NCI-H524 treated with DMSO at 0.1 percent for 48 hours (cell line): ENCODE measurements at places on chromosomes 1 and 21.

DNA sequence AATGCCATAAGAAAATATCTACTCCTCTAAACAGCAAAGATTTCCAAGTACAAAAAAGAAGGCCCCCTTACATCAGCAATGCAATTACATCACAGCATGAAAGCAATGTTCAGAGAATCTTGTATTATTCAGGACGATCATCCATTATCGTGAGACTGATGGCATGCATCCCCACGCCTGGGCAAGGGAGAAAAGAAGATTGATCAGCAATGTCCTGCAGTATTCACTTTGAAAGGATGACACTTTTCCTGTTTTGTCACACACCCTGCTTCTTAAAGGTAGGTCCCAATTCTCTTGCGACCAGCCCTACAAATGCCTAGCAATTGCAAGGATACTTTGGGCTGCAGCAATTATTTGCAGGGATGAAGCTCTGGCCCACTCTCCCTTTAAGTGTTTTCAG lies 108.7 kb downstream of the TOMM20 start:
- no peak for DNase-seq

GRCh38 chr1:20347699-20348098 lies 57.0 kb downstream of the VWA5B1 start:
- no peak for DNase-seq

DNA sequence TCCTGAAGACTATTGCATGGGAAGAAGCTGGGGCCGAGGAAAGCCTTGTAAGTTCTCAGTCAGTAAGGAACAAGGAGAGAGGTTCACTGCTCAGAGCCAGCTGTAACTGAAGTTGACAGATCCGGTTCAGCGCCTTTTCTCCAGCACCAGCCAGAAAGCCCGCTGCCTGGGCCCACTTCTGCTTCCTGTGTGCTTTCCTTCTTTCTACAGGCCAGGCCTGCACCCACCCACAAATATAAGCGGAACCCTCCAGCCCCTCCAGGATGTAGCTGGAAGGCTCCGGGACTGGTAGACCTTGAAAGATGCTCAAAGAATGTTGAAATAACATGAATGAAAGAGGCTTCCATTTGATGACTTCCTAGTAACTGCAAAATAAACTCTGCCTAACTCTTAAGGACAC lies 38.8 kb downstream of the PARP1 start:
- DNase-seq, result no peak

DNA sequence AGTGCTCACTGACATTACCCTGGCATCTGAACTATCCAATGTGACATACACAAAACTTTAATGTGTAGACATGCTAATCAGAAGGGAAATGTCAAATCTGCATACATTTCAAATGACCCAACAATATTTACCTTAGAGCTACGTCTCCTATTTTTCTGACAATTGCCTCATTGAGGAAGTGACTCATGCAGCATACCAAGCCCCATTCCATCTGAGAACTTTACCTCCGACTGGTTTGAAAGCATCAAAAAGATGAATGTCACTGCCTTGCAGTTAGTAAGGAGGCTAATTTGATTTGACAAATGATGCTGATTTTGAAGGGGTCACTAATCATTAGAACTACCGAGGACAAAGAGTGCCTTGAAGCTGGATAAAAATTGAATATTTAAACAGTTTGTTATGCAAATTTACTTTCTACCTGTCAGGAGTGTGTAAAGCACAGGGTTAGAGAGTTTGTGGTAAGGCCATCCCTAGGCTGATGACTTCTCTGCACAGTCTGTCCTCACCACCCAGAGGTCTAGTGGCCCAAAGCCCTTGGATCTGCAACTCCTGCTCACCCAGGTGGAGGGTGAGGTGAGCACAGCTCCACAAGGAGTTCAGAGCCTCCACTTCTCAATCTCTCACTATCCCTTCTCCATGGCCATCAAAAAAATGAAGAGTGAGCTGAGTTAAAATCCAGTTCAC lies 500.3 kb upstream of the C1orf87 start:
- no peak for DNase-seq

- DNase-seq, result no peak
Observed at GRCh38 chr1:66119148-66119547, 326.5 kb downstream of the PDE4B start.

- no peak for DNase-seq
Observed at GRCh38 chr1:1157914-1158710, 15.6 kb upstream of the TTLL10 start.

DNA sequence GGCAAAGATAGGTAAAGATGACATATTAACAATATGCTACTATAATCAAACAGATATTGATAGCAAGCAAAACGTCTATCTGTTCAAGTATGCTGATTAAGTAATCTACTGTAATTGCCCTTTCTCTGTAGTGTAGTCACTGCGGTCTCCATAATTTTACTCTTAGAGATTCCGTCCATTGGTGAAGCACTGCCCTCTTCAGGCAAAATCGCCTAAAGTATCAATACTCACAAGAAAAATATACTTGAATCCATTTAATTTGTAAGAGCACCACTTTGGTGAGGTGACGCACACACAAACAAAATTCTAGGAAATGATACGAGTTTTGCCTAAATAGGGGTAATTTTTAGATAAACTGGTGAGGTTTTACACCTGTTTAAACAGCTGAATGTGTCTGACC lies 434.6 kb upstream of the CHRM3 start:
- DNase-seq, result no peak

GRCh38 chr1:28936528-28936927 lies 22.2 kb downstream of the EPB41 start:
- no peak for DNase-seq

DNA sequence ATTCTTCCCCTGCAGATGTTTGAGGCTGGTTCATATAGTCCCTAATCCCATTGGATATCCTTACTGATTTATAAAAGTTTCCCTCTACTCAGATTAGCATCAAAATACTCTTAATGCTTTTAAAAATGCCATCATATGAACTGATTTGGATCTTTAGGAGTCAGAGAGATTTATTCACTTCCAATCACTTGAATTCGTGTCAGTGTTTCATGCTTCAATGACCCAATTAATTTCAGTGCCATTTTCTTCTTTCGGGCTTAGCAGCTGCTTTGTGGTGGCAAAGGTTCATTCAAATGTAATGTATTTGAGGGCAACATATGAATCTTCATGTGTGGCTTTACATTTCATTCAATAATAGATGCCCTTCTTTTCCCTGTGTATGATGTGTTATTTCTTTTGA lies 2.2 kb upstream of the TSEN15 start:
- DNase-seq, result no peak

- no peak for DNase-seq
Observed at GRCh38 chr21:34642211-34643075, 26.4 kb upstream of the CLIC6 start.

DNA sequence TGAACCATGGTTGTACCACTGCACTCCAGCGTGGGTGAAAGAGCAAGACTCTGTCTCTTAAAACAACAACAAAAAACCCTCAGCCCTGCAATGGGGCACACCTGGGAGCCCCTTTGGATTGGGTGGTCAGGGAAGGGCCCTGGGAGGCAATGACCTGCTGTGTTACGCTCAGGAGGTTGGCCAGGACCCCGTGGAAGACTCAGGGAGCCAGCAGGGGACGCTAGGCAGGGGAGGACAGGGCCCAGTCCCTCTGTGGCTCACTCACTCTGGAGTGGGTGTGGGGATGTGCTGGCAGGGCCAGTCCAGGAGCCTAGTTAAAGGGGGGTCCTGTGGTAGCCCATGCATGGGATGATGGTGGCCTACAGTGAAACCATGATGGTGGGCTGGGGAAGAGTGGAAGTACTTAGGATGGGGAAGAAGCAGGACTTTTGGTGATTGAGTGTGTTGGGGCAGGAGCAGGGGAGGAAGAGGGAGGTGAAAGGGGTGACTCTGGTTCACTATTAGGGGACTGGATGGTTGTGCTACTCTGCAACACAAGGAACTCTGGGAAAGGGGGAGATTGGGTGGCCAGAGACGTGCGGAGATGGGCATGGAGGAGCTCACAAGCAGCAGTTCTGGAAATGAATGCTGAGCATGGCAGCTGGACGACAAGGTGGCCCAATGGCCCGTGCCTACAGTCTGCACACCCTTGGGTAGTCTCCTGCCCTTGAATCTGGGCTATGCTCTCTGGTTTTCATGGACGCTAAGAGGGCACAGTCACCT lies 56.3 kb upstream of the FAM20B start:
- DNase-seq, result no peak

DNA sequence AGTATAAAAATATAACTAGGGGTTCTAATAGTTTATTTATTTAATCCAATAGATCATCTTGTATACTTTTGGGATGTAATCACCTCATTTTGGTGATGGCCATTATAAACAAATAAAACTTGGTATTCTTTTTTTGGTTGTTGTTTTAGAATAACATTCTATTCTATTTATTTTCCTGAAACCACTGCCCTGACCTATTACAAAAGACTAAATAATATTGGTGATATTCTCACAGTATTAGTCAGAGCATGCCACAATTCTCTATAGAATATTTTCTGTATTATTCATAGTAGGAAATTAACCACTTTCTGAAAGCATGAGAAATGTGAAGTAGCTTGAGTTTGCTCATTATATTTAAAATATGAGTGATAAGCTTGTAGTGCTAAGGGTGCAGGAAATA lies 54.1 kb upstream of the LRRC7 start:
- no peak for DNase-seq

- DNase-seq, result no peak
Observed at GRCh38 chr1:172781513-172782140, 122.7 kb downstream of the FASLG start.

DNA sequence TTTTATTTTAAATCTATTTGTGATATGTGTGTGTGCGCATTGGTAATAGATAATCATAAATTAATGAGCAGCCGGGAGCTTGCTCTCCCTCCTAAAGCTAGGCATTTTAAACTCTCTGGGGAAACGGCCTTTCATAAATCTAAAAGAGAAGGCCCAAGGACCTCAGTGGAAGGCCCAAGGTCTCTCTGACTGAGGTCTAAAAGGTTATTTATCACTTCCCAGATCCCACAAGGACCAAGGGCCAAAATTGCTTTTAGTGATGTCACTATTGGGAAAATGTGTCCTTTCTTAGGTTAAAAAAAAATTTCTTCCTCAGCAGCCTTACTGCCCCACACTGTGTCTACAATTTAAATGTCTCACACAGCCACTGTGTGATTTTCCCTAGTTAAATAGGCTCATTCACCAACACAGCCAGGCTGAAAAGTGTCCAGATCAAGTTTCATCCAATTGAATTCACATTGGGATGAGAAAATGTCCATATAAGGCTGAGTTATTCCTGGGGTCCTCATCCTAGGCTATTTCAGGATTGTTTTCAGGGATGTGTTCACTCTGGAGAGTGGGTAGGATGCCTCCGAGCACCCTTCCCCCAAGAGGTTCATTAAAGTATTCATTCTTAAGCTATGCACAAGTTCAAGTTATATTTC lies 46.1 kb downstream of the SLC44A3 start:
- DNase-seq, result no peak

- no peak for DNase-seq
Observed at GRCh38 chr1:18869847-18870594, 10.6 kb upstream of the TAS1R2 start.

DNA sequence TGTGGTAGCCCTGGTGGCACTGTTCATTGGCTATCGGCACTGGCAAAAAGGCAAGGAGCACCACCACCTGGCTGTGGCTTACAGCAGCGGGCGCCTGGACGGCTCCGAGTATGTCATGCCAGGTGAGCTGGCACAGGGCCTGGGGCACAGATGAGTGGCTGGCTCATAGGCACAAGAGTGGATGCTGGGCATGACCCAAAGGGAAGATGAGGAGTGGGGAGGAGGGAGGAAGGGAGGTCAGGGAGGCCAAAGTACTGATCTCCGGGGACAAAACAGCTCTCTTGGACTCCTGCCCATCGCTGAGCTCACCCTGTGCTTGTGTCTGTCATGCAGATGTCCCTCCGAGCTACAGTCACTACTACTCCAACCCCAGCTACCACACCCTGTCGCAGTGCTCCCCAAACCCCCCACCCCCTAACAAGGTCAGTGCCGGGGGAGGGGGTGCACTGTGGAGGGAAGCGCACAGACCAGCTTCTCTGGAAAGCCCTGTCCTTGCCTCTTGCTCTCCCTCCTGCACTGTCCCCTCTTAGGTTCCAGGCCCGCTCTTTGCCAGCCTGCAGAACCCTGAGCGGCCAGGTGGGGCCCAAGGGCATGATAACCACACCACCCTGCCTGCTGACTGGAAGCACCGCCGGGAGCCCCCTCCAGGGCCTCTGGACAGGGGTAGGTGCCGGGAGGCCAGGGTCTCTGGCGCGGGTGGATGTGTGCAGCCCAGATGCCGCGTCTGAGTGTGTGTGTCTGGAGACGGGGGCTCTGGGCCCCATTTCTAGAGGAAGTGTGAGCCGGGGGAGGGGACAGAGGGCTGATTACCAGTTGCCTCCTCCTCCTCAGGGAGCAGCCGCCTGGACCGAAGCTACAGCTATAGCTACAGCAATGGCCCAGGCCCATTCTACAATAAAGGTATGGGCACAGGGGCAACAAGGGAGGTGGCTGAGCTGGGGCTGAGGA lies 7.3 kb upstream of the LRRC71 start:
- DNase-seq, result no peak

- no peak for DNase-seq
Observed at GRCh38 chr1:233004451-233004850, 54.0 kb downstream of the NTPCR start.

- DNase-seq, result no peak
Observed at GRCh38 chr1:32276032-32276782, 15.7 kb upstream of the HDAC1 start.

- no peak for DNase-seq
Observed at GRCh38 chr1:23422241-23422877, 2.2 kb downstream of the TCEA3 start.

GRCh38 chr1:192086644-192087043 lies 71.6 kb upstream of the RGS18 start:
- DNase-seq, result no peak

DNA sequence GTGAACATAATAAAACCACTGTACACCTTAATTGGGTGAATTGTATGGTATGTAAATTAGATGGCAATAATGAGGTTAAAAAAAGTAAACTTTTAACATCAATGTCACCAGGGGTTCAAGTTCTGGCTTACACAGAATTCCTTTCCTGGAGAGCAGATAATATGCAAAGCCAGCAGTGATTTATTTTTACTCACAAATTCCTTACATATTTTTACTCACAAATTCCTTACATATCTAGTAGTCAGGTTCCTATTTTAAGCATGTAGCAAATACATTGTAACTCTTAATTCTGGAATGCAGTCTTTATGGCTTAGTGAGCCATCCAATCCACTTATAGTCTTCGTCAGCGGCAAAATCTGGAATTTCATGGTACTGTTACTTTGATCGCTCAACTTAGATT lies 1.3 kb upstream of the UBE4B start:
- DNase-seq, result no peak

- no peak for DNase-seq
Observed at GRCh38 chr1:224353975-224354925, 2.4 kb upstream of the CNIH4 start.

- DNase-seq, result no peak
Observed at GRCh38 chr1:212635141-212635631, 26.6 kb downstream of the ATF3 start.

- DNase-seq, result no peak
Observed at GRCh38 chr1:41802532-41803501, 115.9 kb downstream of the HIVEP3 start.
